DMS153 (cell line): ENCODE measurements at places on chromosomes 3 and 15.

- no peak for DNase-seq
These were observed 3.0 kb upstream of the CYP11A1 start for GRCh38 chr15:74370471-74370870.

GRCh38 chr15:71043373-71043772, 71.9 kb upstream of the THSD4 start:
- DNase-seq = no peak

- no peak for DNase-seq
These were observed 11.5 kb downstream of the CCDC80 start for GRCh38 chr3:112629425-112629824.

DNA sequence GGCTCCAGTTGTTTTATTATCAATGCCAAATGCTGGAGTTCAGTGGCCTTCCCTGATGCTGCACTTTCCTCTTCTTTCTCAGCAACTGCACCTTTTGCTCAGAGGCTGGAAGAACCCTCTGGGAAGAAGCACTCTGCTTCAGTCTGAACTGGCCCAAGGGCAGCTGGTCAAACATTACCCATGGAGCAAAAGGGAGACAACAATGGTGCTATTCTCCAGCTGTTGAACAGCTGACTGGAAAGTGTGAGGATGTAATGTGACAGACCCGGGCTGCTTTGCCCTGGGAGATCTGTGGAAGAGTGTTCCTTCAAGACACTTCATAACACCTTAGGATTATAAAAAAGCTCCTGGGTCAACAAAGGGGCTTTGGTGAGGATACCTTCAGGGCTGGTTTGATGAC, 84.9 kb downstream of the EPHB1 start:
- DNase-seq = peak; percentile 27

GRCh38 chr3:134937256-134938028, 142.4 kb downstream of the EPHB1 start:
- peak; percentile 9 for DNase-seq

- DNase-seq = no peak
These were observed 1.5 kb downstream of the NSUN3 start for GRCh38 chr3:94064243-94064860.

DNA sequence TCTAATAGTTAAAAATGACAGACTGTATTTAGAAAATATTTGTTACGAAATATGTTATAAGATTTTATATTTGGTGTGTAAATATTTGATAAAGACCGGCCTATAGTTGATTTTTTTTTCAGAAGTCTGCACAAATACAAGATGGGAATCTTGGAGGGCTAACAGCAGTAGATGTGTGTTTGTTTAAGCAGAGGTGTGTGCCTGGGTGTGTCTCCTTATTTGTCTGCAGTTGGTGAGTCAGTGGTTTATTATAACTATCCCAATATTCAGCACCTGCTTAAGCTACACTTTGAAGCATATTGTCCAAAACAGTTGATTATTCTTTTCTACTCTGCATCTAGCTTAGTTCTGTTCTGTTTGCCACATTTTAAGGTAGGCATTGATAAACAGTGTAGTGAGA, 12.4 kb downstream of the GLCE start:
- no peak for DNase-seq

DNA sequence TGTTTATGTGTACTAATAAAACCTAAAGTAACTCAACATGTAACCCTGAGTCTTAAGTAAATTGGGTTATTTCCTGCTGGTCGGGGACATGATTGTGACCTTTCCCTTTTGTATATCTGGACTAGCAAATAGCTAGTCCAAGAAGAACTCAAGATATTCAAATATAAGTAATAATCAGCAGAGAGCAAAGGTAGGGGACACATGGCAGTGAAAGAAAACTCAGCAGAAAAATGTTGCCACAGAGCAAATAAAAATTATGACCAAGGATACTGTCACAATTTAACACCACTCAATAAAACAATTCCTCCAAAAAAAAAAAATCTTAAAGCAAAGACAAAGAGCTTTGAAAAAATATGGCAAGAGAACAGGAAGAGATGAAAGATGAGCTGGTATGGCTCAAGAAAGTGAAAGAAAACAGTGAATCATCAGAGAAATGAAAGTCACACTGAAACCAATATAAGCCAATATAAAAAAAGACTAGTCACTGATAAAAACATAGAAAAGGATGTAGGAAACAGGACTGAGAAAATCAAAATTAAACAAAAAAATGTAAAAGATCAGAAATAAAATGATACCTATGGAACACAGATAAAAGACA, 43.4 kb downstream of the HLTF start:
- DNase-seq = no peak

GRCh38 chr15:79430901-79431635, 1.1 kb upstream of the MINAR1 start:
- DNase-seq = no peak

DNA sequence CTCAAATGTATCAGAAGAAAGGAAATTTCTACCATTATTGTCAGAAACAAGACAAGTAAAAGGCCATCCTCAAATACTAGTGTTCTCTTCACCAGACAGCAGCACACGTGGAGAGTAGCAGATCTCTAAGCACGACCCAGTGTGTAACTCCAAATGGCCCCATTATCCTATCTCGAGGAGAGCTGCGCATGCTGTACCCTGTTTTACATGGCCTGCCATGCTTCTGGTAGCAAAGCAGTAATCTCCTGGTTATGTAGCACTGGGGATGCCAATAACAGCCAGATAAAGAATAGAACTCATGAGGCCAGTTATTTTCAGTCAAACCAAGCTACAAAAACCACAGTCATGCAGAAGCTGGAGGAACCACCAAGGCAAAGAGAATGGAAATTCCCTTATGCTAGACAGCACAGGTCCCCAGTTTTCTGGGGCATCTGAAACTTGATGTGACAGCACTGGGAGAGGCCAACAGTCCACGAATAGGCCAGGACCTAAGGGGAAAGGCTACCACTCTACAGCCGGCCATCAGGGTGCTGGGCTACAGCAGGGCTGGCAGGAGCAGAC, 73.0 kb downstream of the LIPC start:
- no peak for DNase-seq

GRCh38 chr3:117226932-117227331, 517.4 kb downstream of the TUSC7 start:
- DNase-seq = no peak

DNA sequence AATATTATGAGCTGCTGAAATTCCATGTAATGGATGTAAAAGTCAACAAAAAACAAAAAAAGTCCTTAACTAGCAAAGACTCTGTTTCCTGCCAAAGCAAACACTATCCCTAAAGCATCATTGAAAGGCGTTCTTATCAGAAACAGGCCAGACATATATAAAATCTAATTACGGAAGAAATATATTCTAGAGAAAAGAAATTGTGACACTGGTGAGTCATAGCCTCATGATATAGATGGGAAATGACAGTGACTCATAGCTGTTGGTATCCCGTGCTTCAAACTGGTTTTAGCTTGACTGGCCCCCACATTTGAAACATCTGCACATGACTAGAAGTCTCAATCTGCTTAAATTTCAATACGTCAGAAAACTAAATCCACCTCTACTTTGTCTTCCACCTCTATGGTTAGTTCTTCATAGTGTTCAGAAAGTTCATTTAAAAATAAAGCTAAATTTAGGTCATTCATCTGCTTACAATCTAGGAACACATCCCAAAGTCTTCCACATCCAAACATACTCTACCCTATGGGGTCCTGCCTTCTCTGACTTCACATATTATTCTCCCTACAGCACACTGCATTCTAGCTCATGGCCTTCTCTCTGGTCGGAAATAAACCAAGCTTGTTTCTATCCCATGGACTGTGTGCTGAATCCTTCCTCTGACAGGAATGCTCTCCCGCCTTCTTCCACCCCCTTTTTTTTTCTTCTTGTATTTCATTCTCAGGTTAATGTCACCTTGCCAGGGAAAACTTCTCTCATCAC, 456.3 kb upstream of the ARRDC4 start:
- DNase-seq = no peak

GRCh38 chr15:93219859-93220420, 130.9 kb upstream of the RGMA start:
- DNase-seq = no peak

- no peak for DNase-seq
These were observed 113.6 kb downstream of the TMEM266 start for GRCh38 chr15:76173317-76173834.

GRCh38 chr3:37987315-37987697, 3.3 kb upstream of the VILL start:
- DNase-seq = no peak

DNA sequence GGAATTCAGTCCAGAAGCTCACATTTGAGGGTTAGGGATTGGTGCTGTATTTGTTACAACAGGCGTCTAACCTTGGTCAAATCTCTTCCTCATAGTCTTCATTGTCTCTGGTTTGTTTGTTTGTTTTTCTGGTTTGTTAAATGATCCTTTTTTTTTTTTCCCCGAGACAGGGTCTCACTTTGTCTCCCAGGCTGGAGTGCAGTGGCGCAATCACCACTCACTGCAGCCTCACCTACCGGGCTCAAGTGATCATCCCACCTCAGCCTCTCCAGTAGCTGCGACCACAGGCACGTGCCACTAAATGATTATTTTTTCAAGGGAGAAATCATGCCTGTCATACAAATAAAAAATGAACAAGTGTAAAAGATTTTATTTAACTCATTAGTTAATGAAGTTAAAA, 14.3 kb upstream of the ADPGK start:
- no peak for DNase-seq

DNA sequence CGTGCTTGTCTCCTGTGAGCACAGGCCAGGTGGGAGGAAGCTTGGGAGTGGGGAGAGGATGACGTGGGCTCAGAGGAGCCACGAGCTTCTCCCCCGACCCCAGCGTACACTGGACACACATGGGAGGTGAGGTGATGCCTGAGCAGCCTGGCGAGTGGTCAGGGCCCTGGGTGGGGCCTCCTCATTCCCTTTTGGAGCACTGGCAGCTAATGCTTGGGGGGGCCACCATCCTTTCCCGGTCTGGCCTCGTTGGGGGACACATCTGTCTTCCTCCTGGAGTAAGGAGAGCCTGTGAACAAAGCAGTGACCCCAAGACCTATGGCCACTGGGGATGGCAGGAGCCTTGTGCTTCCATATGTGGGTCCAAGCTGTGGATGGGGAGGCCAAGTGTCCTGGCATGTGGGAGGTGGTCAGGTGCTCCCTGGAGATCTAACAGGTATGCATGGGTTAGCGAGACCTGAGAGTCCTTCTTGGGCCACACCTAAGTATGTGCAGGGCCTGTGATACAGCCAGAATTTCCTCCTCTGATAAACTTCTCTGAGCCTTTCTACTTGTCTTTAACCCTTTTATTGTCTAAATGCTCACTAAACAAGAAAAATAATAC, 9.5 kb downstream of the KLF13 start:
- DNase-seq = no peak

- no peak for DNase-seq
These were observed 44.5 kb upstream of the PDZRN3 start for GRCh38 chr3:73669260-73669659.

GRCh38 chr3:57923101-57923500, 85.1 kb upstream of the FLNB start:
- DNase-seq = no peak
